ENCODE measurements at places on chromosomes 6 and 20.
A peak's percentile ranks its signal among the peaks of the same experiment; 100 is the strongest.

- DNase-seq = no peak
These were observed 66.0 kb upstream of the STX16 start for GRCh38 chr20:58584881-58585752.

GRCh38 chr6:29519291-29520010 is 31.7 kb upstream of the MAS1L start:
- DNase-seq = no peak

- peak; percentile 40 for DNase-seq
These were observed 77.3 kb downstream of the TRMT11 start for GRCh38 chr6:126063512-126064146.

- no peak for DNase-seq
These were observed 35.3 kb upstream of the APCDD1L start for GRCh38 chr20:58550275-58551059.

DNA sequence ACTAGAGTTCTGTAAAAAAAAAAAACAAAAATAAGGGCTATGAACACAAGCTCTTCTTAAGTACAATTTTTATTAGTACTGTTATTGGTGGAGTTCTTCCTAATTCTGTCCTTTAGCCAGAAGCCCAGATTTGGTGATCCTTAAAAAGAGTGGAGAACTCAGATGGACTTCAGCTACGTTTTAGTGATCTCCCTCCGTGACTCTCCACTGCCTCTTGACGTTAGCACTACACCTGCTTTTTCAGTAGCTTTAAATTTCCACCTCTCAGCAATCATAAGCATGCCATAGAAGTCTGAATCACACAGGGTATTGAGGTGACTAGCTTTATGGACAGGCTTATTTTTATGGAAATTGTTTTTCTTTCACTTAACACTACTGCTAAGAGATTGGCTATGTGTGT is 17.7 kb downstream of the DHX35 start:
- no peak for DNase-seq

DNA sequence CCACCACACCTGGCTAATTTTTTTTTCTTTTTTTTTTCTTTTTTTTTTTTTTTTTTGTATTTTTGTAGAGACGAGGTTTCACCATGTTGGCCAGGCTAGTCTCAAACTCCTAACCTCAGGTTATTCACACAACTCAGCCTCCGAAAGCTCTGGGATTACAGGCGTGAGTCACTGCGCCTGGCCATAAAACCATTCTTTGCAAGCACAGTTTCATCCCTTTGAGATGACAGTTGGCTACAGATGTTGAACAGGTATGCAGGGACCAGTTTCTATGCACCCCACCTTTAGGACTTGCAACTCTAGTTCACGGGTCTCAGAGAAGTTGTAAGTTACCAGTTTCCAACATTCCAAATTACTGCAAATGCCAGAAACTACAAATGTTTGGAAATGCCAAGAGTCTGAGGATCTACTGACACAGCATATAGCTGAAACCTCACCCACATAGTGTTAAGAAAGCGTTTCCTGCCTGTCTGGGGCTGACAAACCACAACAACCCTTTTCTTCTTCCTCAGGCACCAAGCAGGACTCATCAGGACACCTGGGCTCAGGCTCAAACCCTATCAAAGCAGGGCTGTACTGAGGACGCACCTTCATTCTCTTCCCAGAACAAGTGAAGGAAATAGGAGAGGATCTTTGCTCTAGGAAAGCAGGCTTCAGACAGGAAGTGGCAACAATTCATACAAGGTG is 22.9 kb downstream of the ARHGAP18 start:
- no peak for DNase-seq

DNA sequence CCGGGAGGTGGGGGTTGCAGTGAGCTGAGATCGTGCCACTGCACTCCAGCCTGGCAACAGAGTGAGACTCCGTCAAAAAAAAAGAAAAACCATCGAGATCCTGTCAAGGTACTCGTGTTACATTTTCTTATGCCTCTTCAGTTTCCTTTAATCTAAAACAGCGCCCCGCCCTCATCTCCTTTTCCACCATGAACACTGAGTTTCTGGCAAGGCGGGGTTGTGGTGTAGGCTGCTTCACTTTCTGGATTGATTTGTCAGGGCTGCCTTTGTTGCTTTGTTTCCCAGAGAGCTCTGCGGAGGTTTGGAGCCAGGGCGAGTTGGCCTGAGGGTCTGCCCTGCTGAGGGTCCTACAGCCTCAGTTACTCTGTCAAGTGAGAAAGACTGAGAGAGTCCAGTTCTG is 8.9 kb downstream of the ITPR3 start:
- no peak for DNase-seq

DNA sequence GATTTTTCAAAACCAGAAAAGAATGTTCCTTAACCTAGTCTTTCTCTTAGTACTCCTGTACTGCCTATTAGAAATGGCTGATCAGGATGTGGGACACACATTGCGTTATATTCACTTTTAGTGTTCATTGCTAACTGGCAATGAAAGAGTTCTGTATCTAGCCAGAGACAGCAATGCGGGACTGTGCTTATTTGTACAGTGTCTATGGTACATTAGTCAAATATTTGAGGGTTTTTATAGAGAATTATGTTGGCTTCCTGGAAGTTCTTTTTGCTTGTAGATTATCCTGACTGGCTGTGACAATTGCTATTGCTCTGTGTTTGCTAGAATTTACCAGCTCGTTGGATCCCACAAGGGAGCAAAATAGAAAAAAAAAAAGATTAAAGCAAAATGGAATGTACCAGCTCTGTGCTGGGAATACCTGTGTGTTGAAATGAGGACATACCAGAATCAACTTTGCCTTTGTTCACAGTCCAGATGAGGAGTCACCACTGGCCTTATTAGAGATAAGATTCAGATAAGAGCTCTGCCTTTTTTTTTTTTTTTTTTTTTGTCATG is 22.4 kb upstream of the IFNGR1 start:
- no peak for DNase-seq

GRCh38 chr20:37745553-37745952 is 51.7 kb downstream of the CTNNBL1 start:
- no peak for DNase-seq

- DNase-seq = no peak
These were observed 2.1 kb downstream of the SERPINB9 start for GRCh38 chr6:2900821-2901644.

DNA sequence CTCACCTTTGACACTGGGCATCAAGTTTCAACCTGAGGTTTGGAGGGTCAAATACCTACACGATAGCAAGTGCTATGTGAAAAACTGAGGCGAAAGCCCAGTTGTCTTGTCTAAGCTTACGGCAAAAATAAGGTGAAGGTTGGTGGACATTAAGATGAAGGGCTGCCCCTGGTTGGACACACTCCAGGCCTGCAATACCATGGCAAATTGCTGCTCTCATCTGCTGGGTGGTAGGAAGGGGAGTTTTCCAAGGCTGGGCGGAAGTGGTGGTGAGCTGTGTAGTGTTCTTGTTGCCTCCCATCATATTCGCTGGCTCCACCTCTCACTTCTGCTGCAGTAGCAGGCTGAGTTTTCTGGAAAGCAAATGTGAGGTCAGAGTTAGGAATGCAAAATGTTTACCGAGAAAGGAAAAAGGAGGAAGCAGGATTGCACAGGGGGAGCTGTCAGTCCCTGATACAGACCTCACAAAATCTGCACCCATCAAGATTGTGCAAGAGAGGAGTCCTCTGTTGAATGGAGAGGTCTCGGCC is 33.7 kb downstream of the SCP2D1 start:
- no peak for DNase-seq

DNA sequence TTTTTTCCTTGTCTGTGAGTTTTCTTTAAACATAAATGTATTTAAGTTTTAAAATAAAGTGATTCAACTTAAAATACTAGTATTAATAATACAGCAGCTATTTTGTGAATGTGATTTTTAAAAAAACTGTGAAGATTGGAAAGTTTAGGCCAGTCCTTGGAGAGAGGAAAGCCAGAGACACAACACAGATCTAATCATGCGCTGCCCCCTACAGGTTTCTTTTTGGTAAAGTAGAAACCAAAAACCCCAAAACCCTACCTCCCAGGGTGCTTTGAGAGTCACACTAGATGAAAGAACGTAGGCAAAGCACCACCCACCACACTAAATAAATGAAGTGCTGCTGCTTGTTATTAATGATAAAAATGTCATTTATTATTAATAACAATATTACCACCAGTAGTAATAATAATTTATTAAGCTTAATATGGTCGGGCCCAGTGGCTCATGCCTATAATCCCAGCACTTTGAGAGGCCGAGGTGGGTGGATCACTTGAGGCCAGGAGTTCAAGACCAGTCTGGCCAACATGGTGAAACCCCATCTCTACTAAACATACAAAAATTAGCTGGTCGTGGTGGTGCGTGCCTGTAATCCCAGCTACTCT is 33.7 kb downstream of the SLC9A8 start:
- no peak for DNase-seq

GRCh38 chr6:162733489-162733888 is 5.7 kb downstream of the PACRG start:
- DNase-seq = no peak

DNA sequence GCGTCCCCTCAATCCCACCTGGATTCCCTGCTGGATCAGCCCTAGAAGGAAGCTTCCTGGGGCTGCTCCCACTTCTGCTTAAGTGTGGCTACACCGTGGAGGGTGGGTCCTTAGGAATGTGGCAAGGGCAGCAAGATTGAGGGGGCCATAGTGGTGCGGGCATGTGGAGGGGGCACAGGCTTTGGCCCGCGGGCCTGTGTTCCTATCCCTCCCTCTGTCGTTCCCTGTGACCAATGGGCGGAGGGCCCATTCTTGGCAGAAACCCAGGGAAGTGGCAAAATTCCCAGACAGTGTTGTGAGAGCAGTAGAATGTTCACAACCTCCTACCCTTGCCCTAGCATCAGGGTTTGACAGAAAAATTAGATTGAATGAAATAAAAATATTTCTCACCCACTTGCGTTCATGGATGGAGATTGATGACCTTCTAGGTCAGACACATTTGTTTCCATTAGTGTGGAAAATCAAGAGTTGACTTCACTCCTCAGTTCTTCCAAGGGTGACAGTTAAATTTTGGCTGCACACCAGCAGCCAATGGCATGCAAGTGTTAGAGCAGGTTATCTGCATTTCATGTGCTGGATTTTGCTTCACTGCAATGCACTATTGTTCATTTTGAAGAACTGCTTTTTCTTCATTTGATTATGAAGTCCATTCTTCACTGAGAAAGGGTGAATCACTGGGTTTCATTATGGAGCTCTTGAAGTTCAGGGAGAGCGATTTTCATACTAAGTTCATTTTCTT is 49.3 kb upstream of the AHI1 start:
- no peak for DNase-seq
